ENCODE measurements at places on chromosomes 2 and 18.

GRCh38 chr2:73611193-73611592, 31.0 kb downstream of the NAT8 start:
- no peak for DNase-seq

GRCh38 chr2:38394903-38395341, 17.8 kb upstream of the ATL2 start:
- no peak for DNase-seq

DNA sequence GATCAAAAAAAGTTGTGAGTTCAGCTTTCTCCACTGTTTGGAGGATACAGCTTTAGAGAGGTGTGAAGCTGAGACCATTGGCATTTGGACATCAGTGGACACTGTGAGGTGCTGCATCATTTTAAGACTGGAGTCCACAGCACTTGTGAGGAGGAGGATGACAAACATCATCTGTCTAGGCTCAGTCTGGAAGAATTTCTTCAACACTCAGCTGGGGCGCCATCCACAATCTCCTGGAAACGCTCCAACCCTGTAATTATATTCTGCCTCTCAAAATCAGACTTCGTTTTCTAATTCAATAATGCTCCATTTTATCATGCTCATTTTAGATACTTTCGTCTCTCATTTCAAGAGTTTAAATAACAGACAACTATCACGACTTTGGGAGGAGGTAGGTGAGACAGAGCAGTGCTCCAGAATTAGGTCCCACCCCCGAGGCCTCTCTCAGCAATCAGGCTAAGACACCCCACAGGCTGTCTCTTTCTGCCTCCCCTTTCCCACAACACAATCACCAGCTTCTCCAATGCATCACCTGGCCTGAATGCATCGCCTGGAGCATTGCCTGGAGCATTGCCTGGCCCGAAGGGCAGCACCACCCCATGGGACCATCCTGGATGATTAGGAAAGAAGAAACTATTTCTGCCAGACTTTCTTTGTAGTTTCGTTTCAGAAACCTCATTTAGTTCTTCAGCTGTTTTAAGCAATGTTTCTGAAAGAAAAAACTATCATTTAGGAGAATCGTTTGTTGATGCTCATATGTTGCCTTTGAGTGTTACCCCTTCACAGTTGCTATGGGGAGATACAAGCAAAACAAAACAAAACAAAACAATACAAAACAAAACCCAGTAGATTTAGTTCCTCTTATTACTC, 37.0 kb upstream of the DPP10 start:
- no peak for DNase-seq

GRCh38 chr2:103785432-103785831, 1023.6 kb downstream of the TMEM182 start:
- no peak for DNase-seq

DNA sequence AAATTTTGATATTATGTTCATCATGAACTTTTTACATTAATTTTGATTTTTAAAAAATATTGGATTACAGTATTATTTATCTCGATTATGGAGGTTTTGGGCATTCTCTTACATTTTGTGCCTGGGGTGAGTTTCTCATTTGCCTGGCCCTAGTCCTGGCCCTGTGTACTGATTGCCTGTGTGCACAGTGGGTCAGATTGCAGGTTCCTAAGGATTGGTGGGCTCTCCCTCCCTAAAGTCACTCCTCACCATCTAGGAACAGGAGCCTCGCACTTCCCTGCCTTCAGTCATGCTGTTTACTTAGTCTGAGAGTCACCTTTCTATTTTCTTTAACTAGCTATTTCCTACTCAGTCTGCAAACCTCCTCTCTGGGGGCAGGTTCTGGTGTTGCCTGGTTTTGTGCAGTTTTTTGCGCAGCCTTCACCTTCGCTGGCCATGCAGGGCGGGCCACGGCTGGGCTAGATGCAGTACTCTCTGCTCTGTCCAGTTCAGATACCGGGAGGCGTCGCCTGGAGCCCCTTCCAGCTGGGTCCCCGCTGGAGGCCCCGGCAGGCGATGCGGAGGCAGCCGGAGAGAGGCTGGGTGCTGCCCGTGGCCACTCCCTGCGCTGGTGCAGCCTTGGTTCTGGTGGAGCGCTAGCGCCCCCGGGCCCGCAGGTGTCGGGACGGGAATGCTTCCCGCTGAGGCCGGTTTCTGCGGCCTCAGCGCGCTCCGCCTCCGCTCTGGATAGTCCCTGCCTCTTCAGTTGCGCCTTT, 23.3 kb upstream of the MC5R start:
- DNase-seq, result no peak

DNA sequence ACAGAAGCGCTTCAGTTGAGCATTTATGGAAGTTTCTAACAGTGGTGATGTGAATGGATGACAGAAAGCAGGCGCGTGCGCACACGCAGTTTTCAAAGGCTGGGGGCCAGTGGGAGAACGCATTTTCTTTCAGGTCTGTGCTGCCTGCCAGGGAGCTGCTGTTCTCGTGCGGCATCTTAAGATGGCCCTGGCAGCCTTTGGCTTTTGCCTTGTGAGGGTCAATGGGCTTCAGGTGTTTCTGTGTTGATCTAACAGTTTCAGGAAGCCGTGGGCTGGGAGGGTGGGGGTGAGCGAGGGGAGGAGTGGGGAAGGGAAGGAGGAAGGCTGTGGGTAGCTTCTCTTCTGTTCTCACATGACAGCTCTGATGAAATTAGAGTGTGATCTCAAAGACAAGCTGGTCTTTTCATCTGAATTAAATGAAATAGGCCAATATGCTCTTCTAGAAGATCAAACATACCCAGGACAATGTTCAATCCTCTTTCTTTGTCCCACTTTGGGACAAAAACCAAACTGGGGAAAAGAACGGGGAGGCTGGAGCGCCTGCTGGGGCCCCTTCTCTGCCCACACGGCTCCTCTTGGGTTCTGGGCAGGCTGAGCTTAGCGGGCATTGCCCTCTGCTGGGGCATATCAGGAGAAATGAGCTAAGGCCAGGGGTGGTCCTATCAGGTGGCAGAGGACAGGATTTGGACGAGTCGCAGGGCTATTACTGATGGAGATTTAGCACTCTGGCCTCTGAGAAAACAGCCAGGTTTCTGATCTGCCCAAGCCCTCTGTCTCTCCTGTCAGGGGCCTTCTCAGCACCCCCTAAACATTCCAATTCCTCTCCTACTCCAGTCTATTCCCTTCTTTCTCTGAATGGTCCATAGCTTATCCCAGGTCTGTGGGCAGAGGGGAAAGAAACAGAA, 126.2 kb upstream of the LGALSL start:
- no peak for DNase-seq

- DNase-seq, result no peak
Observed at GRCh38 chr2:161681046-161681445, 56.8 kb downstream of the SLC4A10 start.

DNA sequence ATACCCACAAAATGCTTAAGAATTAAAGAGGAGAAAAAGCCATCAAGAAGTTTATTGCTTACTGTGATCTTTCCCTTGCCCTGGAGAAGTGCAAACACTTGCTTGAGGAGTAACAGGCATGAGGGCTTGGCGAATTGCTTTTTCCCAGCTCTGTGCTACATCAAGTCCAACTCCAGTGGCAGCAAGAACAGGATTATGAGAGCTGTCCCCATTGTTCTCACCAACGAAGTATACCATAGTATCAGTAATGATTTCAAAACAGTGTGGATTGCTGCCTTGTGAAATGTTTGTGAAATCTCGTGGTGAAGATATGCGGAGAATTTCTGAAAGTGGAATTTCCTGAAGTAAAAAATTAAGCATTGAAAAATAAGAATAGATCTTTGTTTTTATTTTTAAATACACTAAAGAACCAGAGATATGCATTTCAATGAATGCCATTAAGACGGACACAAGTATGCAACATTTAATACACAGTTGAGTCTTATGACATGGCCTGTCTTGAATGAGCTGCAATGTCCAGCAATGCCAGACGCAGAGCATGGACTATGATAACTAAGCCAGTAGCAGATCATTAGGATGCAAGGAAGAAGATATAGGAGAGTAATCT, 43.0 kb downstream of the NDUFAF7 start:
- DNase-seq, result no peak

DNA sequence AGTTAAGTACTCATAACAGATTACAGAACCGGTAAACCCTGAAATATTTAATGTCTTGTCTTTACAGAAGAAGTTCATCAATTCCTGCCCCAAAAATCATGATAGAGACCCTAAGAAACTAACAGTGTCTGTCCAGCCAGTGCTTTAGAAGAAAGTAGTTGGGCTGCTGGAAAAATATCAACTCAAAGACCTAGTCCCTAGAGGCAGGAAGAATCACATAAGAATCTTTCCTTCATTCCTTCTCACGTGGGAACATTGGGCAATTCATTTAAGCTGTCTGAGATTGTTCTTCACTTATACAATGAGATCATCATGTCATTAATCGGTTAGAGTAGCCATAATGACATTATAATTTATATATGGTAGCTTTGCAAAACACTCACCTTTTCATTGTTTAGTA, 156.4 kb downstream of the CCBE1 start:
- DNase-seq, result no peak

- peak; percentile 56 for DNase-seq
Observed at GRCh38 chr2:163601377-163601776, 134.4 kb downstream of the FIGN start.

Data from NT2/D1 (cell line).